ENCODE measurements at places on chromosomes 16 and 17. TPM values are rescaled to one million over a fixed set of nuclear protein-coding genes. Genes with fewer than 3 reads are reported as not detected.

DNA sequence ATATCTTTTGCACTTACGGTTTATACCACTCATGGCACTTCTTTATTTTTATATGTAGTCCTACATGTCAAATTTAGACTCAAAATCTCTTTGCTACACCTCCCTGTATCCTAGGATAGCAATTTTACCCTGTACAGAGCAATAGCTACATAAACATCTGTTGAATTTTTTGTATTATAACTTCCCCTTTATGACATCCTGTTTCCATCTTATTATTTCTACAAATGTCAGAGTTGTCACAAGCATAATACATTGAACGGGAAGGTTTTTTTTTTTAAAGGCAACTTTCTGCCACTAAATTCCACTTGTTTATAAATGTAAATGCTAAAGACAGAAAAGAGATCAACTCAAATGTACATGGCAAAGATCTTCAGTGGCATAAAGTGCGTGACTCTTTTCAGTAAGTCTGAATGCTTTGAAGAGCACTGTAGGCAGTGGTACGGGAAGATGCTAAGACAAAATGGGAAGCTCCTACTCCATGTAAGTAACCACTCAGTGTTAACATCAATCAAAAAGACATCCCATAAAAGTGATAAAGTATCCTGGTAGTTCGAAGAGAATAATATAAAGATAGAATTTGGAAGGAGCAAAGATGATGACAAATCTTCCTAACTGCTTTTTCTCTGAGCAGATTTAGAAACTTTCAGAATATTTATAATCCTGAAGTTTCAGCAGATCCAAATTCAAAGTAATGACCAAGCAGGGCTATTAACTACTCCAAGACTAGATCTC is 26.8 kb downstream of the GNA13 start:
- no peak overlapping the region for H3K27ac ChIP-seq
- no peaks in the 10 kb centered on the region for H3K27me3 ChIP-seq
- H3K4me3 ChIP-seq = no peak overlapping the region

GRCh38 chr17:73196500-73196899 is 3.6 kb downstream of the COG1 start:
- H3K27ac ChIP-seq = peak overlapping the region; percentile 92
- peak; percentile 50 for DNase-seq
- H3K4me3 ChIP-seq = no peak overlapping the region
- peaks cover 6% of the 10 kb centered on the region for H3K4me1 ChIP-seq
- H3K27me3 ChIP-seq = no peaks in the 10 kb centered on the region

Gene TNFSF13
- total RNA-seq = 2.9 TPM

Gene TBC1D3C
- total RNA-seq = not detected

GRCh38 chr17:31588034-31588433 is 196.6 kb downstream of the RAB11FIP4 start:
- H3K4me1 ChIP-seq = no peaks in the 10 kb centered on the region
- no peaks in the 10 kb centered on the region for H3K27me3 ChIP-seq
- DNase-seq = no peak
- H3K4me3 ChIP-seq = no peak overlapping the region

DNA sequence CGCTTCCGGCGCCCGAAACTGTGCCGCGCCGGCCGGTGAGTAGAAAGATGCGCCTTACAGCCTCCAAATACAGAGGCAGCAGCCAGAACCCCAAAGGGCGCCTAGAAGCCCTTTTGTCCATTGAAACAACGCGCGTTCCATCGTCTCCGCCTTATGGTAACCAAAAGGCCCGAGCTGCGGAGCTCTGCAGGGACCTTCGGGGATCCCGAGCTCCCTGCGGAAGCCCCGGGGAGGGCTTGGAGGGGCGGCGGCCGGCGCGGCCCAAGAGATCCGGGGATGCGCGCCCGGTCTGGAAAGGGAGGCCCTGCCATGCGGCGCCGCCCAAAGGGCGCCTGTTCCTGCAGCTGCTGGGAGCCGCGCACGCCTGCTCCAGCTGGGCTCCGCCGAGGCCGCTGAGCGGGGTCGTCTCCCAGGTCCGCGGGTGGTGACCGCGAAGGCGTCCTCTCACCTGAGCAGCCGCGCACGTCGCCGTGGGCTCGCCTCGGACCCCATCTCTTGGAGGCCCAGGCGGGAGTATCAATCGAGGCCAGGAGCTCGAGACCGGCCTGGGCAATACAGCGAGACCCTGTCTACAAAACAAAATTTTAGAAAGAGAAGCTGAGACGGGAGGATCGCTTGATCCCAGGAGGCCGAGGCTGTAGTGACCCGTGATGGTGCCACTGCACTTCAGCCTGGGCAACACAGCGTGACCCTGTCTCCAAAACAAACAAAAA is 742 bp upstream of the FBXO31 start:
- H3K36me3 ChIP-seq = peaks cover 5% of the 10 kb centered on the region
- peaks cover 39% of the 10 kb centered on the region for H3K4me1 ChIP-seq
- no peaks in the 10 kb centered on the region for H3K27me3 ChIP-seq
- peak; percentile 70 for DNase-seq
- H3K4me3 ChIP-seq = peak overlapping the region; percentile 80
- peak overlapping the region; percentile 94 for H3K27ac ChIP-seq

DNA sequence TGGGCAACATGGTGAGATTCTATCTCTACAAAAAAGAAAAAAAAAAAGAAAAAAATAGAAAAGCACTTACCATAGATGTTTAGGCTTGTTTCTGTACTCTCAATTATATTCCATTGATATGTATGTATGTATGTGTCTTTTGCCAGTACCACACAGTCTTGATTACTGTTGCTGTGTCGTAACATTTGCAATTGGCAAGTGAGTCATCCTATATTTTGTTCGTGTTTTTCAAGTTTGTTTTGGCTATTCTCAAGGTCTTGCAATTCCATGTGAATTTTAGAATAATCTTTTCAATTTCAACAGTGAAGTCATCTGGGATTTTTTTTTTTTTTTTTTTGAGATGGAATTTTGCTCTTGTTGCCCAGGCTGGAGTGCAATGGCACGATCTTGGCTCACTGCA is 19.3 kb downstream of the SPECC1 start:
- no peak overlapping the region for H3K27ac ChIP-seq
- no peaks in the 10 kb centered on the region for H3K27me3 ChIP-seq
- H3K4me1 ChIP-seq = peaks cover 3% of the 10 kb centered on the region

- H3K4me3 ChIP-seq = no peak overlapping the region
- H3K27ac ChIP-seq = no peak overlapping the region
- no peaks in the 10 kb centered on the region for H3K4me1 ChIP-seq
- no peaks in the 10 kb centered on the region for H3K27me3 ChIP-seq
- DNase-seq = no peak
Measured at GRCh38 chr17:32156656-32157055, 14.4 kb downstream of the RHOT1 start.

Gene MT3
- total RNA-seq = 0.71 TPM

DNA sequence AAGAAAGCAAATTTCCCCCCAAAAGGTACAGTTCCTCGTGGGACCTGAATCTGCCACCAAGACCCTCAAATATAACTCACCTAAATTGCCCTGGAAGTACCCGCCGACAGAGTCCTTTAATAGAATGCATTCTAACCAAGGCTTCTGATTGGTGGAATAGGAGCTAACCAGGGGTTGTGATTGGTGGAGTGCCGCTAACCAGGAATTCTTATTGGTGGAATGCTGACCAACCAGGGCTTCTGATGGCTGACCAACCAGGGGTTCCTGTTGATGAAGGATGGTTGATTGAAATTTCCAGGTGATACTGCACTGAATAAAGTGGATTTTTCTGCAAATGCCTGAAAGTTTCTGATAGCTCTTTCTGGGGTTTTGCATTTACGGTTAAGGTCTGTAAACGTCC is 6.5 kb downstream of the TFAP4 start:
- no peaks in the 10 kb centered on the region for H3K27me3 ChIP-seq
- no peak for DNase-seq
- no peak overlapping the region for H3K4me3 ChIP-seq
- peaks cover 31% of the 10 kb centered on the region for H3K4me1 ChIP-seq
- peaks cover 11% of the 10 kb centered on the region for H3K36me3 ChIP-seq

All from WTC11 (cell line).